D721Med (cell line): ENCODE measurements at places on chromosomes 1 and 21.
A peak's percentile ranks its signal among the peaks of the same experiment; 100 is the strongest.

DNA sequence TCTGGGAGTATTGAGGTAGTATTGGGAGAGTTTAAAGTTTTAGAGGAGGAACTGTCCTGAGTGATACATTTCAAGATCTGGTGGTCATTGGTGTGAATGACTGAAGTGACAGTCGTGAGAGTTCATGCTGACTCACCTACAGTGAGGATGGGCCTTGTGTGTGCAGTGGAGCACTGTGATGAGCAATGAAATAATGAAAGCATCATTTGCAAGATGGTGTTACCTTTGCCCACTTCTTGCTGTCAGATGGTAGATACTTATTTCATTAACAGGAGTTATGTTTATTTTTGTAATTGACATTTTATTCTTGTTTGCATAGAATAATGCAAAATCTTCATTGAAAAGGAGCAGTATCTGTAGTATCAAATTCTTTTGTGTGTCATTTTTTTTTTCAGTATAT lies 29.0 kb downstream of the POU2F1 start:
- no peak for DNase-seq

DNA sequence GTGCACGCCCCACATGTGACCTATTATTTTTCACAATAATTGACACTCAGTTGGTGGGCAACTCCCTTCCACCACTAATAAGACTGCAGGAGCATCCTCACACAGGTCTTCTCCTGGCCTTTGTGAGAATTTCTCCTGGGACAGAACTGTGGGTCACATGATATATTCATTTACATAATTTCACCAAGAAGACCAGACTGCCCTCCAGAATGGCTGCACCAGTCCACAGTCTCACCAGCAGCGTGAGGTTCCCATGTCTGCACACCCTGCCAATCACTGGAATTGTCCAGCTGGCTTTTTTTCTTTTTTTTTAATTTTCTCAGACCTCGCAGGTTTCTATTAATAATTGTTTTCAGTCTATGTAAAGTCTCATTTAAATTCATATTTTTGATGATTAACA lies 41.3 kb downstream of the ATP1A1 start:
- DNase-seq: no peak

- no peak for DNase-seq
Measured at GRCh38 chr1:95111014-95111413, 6.1 kb upstream of the TLCD4 start.

GRCh38 chr21:32698971-32699693 lies 28.7 kb downstream of the SYNJ1 start:
- DNase-seq: no peak

- no peak for DNase-seq
Measured at GRCh38 chr1:219088778-219089557, 84.7 kb upstream of the LYPLAL1 start.

DNA sequence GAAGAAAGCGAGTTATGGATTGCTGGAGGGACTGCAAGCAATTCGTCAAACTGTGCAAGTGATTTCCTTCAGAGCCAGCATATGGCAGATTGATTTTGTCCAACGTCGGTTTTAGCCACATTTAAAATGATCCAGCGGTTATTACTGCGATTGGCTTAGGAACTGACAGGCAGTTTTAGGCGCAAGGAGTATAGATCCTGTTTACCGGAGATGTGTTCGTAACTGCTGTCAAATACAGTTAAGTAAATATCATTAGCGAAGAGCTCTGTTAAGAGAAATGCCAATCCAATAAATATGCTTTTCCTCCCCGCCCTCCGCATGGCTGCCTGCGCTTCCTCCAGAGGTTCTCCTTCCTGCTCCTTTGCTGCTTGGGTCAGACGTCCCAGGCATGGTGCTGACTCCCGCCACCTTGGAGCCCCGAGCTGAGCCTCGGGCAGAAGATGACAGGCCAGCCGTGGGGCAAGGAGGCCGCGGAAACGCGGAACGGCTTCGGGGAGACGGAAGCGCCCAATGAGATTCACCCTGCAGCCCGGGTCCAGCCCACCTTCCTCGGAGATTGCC lies 9.4 kb upstream of the BARHL2 start:
- no peak for DNase-seq

DNA sequence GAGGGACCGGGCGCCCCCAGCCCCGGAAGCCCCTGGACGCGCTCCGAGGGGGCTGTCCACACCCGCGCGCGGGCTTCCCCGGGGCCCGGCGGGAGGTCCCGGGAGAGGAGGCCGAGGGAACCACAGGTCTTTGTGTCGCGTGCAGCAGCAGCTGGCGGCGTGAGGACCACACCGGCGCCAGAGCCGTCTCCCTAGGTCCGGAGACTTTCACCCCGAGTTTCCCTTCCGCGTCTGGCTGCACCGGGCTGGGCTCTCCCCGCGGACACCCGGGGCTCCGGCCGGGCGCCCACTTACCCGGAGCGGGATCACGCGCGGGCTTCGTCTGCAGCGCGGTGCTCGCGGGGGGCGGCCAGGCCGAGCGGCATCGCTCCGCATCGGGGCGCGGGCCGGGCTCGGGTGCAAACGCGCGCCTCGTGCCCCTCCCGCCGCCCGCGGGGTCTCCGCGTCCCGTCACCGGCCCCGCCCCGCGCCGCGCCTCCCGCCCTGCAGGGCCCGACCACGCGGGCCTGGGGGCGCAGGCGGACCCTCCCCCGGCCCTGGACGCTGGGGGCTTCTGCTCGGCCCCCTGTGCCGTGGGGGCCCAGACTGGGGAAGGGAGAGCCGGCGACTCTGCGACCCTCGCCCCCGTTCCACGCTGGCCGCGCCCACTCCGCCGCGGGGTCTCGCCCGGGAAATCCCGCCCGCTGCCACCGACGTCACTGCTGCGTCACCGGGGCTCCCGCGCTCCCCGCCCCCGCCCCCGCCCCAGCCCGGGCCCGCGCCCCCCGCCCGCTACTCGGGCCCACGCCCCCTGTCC lies at the start of gene GNG4:
GNG4 (minus strand) TSS at position 417 of the 796 bp plus-strand sequence. CDS start 65,946 bp downstream, outside the sequence.
- DNase-seq: peak; percentile 80

DNA sequence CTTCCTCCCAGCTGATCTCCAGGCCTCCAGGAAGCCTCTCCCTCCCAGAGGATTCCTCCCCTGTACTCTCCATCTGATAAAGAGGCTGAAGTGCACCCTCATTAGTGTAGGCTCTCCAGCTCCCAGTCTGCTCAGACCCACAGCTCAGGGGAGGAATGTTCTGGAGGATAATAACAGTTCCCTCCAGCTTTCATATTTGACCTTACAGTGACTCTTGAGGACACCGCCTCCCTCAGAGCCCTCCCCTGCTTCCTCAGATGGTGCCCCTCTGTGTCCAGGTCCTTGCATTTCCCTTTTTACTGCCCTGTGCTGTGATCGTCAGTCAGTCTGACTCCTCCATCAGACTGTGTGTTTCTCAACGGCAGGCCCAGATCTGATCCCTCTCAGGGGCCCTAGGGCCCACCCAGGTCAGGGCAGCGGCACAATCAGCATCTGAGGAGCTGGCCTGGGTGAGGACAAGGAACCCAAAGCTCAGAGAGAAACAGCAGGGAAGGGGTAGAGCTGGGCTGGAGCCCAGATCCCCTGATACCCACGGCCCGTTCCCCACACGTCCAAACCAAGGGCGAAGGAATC lies 1.1 kb upstream of the SHISAL2A start:
- no peak for DNase-seq

DNA sequence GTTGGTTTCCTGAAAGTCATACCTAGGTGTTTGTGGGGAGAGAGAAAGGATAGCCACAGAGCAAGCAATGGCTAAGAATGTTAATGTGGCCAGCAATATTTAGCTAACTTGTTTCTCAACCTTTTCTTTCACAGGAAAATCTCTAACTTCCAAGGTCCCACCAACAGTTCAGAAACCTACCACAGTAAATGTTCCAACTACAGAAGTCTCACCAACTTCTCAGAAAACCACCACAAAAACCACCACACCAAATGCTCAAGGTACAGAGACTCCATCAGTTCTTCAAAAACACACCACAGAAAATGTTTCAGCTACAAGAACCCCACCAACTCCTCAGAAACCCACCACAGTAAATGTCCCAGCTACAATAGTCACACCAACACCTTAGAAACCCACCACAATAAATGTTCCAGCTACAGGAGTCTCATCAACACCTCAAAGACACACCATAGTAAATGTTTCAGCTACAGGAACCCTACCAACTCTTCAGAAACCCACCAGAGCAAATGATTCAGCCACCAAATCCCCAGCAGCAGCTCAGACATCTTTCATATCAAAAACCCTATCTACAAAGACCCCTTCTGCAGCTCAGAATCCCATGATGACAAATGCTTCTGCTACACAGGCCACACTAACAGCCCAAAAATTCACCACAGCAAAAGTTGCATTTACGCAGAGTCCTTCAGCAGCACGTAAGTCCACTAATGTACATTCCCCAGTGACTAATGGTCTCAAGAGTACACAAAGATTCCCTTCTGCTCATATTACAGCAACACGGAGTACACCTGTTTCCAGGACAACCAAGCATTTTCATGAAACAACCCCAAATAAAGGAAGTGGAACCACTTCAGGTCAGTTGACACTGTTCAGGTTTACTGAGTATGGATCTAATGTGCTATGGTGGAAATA lies 15.3 kb downstream of the CD55 start:
- DNase-seq: no peak

DNA sequence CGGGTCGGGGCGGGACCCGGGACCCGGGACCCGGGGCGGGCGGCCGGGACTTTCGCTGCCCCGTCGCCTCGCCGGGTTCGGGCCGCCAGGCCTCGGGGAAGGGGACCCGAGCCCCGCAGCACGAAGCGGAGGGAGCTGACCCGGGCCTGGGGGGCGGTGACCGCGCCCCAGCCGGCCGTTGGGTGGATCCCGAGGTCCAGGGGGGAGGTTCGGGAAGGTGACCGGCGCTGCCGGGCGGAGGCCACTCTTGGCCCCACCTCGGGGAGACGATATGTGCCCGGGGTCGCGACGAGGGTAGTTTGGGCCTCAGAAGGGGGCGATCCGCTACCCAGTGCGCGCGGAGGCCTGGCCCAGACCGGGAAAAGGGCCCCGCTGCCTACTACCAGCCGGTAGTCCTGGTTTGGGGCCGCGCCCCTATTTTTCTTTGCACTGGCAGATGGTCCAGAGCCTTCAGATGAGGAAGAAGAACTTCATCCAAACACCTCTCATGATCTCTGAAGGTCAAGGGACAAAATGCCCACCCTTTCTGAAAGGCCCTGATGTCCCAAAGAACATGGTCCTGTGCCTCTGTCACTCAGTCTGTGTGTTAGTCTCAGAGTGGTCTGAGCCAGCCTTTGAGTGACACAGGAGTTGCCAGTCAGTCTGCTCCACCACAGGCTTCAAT lies 766 bp downstream of the AGO4 start:
- no peak for DNase-seq

GRCh38 chr1:150161747-150162581 lies 12.2 kb downstream of the PLEKHO1 start:
- no peak for DNase-seq

DNA sequence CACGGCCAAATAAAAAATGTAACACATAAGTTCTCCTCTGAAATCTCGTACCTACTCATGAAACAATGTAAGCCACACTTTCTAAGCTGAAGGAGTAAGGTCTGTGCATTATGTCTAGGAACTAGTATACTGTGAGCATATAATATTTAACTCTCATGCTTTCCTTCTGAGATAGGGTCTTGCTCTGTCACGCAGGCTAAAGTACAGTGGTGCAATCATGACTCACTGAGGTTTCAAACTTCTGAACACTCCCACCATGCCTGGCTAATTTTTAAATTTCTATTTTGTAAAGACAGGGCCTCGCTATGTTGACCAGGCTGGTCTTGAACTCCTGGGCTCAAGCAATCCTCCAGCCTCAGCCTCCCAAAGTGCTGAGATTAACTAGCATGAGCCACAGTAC lies 71.3 kb downstream of the AHCTF1 start:
- no peak for DNase-seq

DNA sequence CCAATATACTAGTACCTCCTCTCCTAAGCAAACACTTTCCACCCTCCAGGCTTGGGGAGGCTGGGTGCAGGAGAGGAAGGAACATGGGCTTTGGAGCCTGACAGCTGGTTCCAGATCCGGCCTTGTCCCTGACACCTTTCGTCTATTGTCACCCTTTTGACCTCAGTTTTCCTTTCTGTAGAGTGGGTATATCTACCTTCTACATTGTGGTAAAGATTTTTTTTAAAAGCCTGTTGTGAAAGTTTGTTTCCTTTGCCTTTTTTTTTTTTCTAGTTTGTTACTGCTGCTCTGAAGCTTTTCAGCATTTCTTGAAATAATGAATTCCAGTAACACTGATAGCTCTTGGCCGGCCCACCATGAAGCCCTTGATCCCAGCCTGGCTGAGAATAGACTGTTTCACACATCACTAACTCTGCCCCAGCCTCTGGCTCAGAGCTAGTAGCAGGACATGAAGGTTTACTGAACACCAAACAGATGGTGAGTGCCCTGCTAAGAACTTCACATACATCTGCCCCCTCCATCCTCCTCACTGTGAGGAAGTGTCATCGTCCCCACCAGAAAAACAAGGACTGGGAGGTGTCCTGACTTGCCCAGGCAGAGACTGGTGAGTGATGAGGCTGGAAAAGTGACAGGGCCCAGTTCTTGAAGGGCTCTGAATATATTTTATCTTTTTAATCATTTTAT lies 33.0 kb upstream of the ID3 start:
- DNase-seq: no peak

GRCh38 chr1:14067711-14068110 lies 367.7 kb downstream of the PRDM2 start:
- DNase-seq: no peak

DNA sequence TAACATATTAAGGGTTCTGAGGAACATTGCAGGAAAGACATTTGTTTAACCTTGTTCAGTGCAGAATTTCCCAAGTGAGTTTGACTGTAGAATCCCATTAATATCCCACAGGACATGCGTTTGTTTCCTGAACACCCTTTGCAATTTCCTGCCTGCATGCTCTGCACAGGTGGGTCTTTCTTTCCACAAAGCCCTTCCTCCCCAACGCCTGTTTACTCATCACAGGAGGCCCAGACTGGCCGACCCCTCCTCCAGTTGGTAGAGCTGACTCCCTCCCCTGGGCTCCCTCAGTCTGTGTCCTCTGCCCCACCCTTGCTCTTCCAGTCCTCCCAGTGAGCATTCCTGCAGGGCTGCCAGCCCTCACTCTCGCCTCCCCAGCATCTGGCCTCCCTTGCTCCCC lies 47.5 kb upstream of the CTPS1 start:
- no peak for DNase-seq

DNA sequence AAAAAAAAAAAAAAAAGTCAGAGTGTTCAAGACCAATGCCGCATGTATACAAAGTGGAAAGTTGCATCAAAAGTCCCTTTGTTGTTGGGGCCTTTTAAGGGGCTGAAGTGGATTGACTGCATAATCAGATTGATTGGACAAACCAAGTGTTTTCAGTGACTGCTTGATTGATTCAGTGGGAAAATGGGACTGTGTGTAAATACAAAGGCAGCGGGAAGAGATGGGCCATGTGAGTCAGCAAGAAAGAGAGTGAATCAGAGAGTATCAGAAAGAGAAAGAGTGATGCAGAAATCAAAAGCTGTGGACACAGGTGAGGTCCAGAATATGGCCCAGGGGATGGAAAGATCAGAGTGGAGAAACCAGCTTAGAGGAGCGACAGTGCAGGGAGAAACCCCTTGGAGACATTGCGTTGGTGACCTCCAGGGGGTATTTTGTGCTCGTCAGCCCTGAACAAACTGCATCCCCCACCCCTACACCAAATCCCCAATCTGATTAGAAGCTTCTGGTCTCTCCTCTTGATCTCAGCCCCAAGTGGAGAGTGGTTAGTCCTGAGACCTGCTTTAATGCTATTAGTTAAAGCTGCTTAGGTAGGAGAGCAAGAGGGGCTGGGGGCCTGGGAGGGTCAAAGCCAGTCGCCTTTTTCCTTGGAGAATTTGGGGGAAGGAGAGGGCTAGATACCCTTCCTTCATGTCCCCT lies 5.1 kb upstream of the ETV3L start:
- peak; percentile 98 for DNase-seq

GRCh38 chr1:212760126-212760823 lies 31.3 kb downstream of the NSL1 start:
- DNase-seq: no peak
